ENCODE measurements at places on chromosomes 3 and 15.

DNA sequence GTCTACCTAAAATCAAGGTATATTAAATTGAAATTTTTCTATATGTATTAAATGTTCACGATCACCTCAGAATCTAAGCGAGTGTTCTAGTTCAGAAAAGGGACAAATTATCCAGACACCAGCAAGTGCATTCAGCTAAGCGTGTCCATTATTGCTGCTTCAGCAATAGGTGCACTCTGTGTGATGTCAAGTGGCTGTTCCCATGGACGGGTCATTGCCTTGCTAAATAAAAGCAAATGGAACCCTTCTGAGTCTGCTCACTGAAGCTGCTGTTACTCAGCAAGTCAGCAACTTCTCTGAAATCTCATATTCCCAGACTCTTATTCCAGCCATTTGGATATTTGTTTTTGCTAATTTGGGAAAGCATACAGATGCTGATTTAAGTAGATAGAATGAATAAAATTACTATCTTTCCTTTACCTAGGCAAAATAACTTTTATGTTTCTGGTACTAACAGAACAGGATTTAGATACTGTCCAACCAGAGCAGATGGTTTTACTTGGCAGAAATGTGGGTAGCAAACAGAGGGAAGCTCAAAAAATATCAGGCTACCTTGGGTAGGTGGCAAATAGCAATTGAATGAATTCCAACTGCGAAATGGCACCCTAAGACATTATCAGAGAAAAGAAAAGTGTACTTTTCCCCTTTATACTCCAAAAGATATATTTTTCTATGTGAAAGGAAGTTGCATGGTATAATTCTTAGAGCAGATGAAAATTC, 407.0 kb downstream of the GAP43 start:
- DNase-seq: no peak

DNA sequence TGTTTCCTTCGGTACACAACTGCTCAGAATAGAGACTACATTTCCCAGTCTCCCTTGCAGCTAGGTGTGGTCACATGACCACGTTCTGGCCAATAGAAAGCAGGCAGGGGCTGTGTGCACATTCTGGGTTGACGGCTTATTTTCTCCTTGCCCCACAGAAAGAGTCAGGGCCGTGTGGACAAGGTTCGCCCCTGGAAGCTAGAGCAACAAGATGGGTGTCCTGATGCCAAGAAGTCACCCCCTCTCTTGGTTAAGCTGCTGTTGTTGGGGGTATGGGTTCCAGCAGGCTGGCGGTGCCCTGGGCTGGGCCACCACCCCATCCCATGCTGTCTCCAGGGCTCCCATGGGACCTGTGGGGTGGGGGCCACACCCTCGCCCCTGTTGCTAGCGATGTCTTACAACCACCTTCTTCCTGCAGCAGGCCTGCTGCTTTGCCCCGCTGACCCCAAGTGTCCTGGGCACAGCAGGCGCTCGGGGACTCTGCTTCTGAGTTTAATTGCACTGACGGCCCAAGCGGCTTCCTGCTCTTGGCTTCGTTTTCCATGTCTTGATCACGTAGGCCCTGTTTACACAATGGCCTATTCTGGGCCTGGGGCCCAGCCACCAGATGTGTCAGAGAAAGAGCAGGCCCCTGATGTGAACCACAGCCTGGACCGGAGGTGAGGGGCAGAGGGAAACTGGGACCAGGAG, 24.9 kb downstream of the ABTB1 start:
- peak; percentile 79 for DNase-seq

- DNase-seq: no peak
Measured at GRCh38 chr3:121592856-121593702, at the start of gene FBXO40. TSS of gene FBXO40 (plus strand) at chr3:121593379. CDS start at chr3:121620576, 27,197 bp downstream.

DNA sequence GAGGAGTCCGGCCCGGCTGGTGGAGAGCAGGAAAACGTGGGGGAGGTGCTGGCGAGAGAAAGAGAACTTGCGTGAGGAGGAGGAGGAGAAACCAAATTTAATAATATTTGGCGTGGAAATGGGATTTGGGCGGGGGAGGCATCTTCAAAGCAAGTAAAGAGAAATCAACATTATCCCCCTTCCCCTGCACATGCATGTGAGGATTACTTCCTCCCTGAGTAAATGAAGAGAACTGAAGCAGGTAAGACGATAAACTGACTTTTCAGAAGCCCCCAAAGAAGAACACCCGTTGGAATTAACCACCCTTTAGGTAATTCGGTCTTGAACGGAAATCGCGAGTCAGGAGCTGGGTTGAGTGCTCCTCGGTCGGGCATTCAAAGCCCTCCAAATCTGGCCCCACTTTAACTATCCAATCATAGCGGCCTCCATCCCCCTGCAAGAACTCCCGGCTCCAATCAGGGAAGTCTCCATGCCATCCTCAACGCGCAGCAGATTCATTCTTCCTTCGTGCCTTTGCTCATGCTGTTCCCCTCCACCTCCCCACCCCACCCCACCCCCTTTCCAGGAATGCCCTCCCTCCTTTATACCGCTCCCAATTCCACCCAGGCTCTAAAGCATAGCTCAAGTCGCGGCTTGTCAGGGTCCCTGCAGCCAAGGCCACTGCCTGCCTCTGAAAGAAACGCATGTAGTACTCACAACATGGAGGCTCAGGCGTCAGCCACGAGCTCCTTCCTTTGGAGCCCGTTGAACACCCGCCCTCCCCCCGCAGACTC, 545 bp upstream of the RFX7 start:
- DNase-seq: peak; percentile 70

DNA sequence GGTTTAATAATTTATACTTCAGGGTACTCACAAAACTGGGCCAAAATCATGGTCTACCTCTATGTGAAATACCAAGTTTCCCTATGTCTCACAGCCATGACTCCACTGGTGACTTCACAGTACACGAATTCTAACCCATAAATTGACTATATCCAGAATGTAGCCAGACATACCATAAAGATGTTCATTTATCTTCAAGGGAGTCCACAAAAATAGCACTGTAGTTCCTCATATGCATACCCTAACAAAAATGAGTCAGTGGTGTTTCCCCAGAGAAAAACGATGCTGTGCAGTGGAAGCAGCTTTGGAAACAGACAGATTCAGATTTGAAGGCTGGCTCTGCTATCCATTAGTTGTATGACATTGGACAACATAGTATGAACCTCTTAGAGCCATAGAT, 438.8 kb downstream of the FHIT start:
- DNase-seq: no peak

- DNase-seq: no peak
Measured at GRCh38 chr3:181974198-181974597, 262.5 kb downstream of the SOX2 start.
